ENCODE measurements at places on chromosomes 5 and 9.

DNA sequence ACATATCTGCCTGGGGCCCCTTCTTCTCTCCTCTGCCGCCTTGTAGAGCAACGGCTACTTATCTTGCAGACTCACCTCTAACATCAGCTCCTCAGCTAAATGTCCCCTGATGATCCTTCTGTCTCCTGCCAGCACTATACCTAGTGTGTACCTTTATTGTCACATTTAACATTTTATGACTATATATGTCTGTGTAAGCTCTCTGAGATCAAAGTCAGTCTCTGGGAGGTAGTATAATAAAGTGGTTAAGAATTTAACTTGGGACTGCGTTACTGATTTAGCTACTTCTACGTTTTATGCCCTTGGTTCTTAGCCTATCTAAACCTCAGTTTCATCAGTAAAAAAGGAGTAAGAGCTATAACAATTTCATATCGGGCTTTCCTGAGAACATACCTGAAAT, 2.2 kb downstream of the TMED7 start:
- DNase-seq = no peak

GRCh38 chr9:116539549-116539948, 147.6 kb upstream of the TRIM32 start:
- no peak for DNase-seq

- no peak for DNase-seq
Measured at GRCh38 chr9:79189511-79189924, 382.2 kb upstream of the TLE4 start.

DNA sequence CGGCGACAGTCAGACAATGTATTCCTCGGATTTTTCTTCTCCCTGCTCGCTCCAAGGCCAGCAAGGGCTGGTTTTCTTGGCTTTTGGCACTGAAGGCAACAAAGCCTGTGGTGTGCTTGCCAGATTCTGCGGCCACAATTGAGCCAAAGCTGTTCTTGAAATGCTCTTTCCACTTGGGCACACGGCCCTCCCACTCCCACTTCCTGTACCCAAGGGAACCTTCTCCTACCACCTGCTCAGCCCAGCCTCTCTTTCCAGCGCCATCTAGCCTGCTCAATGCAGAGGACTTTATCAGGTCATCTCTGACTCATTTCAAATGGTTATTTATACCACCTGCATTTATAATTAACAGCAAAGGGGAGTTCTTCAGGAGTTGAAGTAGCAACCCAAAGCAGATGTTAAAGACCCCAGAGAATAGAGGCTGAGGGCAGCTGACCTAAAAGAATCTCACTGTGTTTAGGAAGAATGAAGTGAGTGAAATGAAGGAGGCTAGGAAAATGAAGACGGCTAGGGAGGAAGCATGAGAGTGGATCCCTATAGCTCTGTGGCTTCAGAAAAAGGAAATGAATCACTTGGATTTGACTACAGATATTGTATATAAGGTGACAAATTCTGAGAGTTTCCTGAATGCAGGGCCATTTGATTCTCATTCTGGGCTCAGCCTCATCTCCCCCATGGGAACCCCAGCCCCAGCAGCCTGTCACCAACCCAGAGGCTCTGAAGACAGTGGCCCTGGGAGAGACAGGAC, 439.0 kb downstream of the ENC1 start:
- no peak for DNase-seq

GRCh38 chr5:135242021-135242865, 156.8 kb downstream of the MACROH2A1 start:
- DNase-seq = no peak

- no peak for DNase-seq
Measured at GRCh38 chr5:115460472-115460871, 84.1 kb downstream of the FEM1C start.

- no peak for DNase-seq
Measured at GRCh38 chr5:138649775-138650174, 74.6 kb upstream of the HSPA9 start.

DNA sequence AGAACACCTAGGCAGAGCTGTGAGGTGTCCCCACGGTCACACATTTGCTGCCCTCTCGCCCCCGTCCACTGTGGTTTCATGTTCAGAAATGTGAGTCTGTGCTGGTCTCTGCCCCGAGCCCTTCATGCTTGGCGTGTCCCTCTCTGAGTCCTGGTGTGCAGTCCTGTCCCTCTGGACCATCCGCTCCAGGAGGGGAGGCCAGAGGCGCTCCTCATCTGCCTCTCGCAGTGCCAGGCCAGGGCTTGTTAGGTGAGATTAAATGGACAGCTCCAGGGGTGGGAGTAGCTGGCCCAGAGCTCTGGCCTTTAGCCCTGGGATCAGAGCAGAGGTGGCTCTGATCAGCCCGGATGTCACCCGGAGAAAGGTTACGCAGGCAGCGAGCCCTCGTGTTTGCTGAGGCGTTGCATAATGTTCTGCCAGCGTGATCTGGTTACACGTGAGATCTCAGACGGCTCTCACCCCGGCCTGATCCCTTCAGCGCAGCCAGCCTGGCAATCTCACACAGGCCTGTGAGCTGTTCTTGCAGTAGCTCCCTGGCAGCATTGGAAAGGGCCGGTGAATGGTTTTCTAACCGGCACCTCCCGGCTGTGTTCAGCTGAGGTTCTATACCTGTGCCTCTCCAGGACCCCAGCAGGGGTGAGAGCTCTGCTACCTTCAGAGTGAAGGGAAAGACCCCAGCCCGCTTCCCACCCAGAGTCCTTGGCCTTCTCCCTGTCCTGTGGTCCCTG, 24.5 kb downstream of the PTGES2 start:
- no peak for DNase-seq

GRCh38 chr5:176573564-176574296, 24.6 kb downstream of the CDHR2 start:
- DNase-seq = peak; percentile 10

DNA sequence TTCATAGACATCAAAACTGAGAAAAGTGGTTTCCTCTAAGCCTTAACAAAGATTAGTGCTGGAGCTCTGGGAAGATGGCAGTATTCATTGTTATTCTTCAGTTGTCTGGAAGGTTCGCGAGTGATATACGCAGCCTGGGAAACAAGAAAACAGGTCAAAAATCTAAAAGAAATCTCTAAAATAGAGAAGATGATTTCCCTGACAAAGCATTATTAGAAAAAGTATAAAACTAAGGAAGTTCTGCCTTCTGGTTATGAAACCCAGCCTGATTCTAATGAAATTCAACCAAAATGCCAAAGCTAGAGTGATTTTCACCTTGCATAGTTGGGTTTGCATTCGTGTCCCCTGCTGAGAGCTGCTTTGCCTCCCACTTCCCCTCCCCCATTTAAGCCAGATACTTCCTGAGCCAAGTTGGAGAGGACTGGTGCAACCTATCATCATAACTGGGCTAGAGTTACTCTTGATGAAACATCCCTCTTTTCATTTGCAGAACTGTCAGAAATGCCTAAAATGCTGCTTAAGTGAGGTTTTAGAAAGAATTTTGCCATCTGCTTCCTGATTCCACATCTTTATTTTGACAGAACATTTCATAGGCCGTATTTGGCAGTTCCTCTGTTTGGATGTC, 48.4 kb downstream of the NDFIP1 start:
- DNase-seq = no peak

DNA sequence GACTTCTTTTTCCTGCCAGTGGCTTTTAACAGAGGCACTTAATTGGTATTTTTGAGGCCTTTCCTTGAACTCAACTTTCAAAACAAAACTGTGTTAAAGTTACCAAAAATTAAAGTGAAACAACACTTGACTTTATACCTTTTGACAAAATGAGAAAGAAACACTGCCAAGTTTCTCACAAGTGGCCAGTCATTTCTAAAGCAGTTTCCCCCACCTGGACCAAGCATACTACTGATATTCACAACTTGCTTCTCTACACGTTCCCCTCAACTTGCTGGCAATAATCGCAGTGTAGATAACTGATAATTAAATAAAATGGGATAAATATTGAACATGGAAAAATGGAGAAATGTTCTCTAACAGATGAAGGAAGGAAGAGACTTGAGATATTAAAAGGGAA, 135.7 kb downstream of the TLR4 start:
- no peak for DNase-seq

GRCh38 chr5:41754857-41755256, 115.4 kb downstream of the OXCT1 start:
- DNase-seq = no peak

DNA sequence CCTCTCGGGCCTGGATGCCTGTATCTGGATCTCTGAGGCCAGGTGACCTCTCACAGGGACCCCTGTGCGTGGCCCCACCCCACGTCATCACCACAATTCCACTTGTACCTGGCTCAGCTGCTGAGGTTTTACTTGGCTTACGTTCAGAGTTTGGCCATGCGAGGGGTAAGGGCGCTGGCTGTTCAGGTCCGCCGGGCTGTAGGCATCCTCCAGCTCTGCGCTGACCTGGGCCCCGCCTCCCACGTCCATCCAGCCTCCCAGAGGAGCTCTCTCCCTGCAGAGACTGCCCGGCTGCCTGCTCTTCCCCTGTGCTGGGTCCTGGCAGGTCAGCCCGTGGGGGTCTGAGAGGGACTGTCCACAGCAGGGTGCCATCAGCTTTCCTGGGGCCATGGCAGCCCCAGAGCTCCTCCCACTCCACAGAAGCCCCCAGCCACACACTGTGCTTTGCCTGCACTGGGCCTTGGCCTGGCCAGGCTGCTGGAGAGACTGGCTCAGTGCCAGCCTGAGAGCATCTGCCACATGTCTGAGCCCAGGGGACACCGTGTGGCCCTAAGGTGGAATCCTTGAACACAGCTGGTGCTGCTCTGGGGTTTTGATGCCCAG, 43.6 kb downstream of the SLC6A3 start:
- DNase-seq = peak; percentile 6

DNA sequence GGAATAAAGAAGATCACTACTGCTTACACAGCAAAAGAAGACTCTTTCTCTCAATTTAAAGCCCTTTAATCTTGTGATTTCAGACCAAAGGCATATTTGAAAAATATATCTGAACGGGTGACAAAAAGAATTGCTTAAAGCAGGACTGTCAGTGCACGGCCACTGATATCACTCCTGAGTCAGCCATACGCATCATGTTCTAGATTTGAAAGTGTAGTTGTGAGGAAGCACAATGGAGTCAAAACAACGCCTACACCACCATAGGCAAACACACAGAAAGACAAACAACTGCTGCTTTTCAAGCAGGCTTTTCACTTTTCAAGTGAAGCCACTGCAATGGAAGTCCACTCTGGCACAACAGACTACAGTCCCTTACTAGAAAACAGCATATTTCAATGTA, 141.7 kb downstream of the AUH start:
- DNase-seq = no peak

DNA sequence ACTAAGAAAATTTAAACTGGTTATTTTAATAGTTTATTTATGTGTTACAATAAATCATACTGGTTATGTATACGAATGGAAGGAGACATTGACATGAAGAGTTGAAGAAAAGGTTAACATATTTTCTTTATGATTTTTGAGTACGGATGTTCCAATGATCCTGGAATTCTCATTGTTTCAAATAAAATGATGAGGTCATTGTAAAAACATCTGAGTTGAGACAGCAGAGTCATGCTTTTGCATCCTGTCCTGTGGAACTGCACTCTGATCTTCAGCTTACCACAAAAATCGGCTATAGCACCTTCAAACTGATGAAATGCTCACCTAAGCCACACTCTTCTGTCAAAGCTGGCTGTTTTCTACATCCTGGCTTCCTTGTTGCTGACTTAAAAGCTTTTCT, 67.8 kb downstream of the PTCD2 start:
- no peak for DNase-seq

DNA sequence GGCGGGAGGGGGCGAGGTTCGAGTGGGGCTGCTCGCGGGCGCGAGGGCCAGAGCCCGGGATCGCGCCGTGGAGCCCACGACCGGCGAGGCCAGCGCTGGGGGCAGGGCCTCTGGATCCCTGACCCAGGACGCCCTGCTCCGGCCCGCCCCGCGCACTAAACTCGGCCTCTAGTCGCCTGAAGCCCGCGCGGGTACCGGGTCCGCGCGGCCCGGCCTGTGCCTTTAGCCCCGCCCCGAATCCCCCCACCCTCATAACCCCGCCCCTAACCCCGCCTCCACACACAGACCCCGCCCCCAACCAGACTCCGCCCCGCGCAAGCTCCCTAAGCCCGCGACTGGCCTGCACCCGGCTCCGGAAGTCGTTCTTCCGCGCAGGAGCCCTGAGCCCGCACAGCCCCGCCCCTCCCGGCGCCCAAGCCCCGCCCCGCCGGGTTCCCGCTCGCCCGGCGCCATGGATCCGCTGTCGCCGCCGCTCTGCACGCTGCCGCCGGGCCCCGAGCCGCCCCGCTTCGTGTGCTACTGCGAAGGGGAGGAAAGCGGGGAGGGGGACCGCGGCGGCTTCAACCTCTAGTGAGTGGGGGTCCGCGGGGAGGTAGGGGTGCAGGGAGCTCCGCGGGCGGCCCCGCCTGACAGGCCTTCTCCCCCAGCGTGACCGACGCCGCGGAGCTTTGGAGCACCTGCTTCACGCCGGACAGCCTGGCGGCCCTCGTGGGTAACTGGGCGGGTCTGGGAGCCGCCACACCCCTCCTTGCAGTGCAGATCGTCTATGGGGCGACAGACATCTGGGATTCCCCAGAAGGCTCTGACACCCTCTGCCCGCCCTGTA, at the start of gene PAXX:
TSS of gene PAXX (plus strand) at position 430 of the 826 bp plus-strand sequence. CDS start at position 452, 22 bp downstream.
- DNase-seq = peak; percentile 72

- DNase-seq = no peak
Measured at GRCh38 chr9:107266624-107267368, 16.3 kb upstream of the RAD23B start.

GRCh38 chr9:21294364-21294774, 10.7 kb downstream of the IFNA5 start:
- no peak for DNase-seq

- no peak for DNase-seq
Measured at GRCh38 chr9:107621436-107621835, 131.9 kb upstream of the KLF4 start.

GRCh38 chr9:137127301-137128157, 11.4 kb upstream of the GRIN1 start:
- DNase-seq = no peak

DNA sequence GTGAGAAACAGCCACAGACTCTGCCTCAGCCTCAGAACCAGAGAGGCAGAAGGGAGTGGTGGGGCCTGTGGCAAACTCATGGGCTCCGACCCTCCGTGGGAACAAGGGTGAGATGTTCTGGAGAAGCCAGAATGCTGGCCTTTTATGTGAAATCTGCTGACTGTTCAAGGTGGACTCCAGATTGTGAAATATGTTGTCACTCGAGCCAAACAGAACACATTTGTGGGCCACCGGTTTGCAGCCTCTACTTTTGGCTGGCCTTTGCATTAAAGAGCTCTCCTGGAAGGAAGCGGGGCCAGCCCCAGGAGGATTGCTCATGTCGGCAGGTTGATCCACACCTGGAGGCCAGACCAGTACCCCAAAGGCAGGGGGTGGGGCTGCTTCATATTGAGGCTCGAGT, 62.4 kb downstream of the ERGIC1 start:
- no peak for DNase-seq

GRCh38 chr9:85054017-85054416, 384.5 kb downstream of the NTRK2 start:
- no peak for DNase-seq

GRCh38 chr9:130003943-130004552, 38.9 kb downstream of the FNBP1 start:
- no peak for DNase-seq

- no peak for DNase-seq
Measured at GRCh38 chr9:88481933-88482332, 53.0 kb upstream of the NXNL2 start.

GRCh38 chr5:178573216-178573615, 17.0 kb downstream of the COL23A1 start:
- no peak for DNase-seq

GRCh38 chr5:2879701-2880100, 128.2 kb upstream of the IRX2 start:
- no peak for DNase-seq
